WTC11 (cell line): ENCODE measurements at places on chromosomes 4 and X.

GRCh38 chr4:121860121-121860520 lies 10.2 kb downstream of the BBS7 start:
- no peak for DNase-seq

DNA sequence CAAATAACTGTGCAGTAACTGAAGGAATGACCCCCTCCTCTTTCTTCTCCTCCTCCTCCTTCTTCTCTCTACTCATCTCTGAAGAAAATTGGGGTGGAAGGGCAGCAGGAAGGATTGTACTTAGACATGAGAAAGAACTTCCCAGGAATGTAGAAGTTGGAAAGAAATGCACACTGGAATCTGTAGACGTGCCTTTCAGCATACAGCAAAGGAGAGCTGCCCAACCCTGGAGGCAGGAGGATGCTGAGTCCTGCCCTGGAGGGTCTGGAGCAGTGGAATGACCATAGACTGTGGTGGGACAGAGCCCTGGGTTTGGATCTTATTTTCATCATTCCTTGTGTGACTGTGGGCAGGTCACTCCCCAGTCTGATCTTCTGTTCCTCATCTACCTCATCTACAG lies 80.1 kb downstream of the PJA1 start:
- no peak for DNase-seq

DNA sequence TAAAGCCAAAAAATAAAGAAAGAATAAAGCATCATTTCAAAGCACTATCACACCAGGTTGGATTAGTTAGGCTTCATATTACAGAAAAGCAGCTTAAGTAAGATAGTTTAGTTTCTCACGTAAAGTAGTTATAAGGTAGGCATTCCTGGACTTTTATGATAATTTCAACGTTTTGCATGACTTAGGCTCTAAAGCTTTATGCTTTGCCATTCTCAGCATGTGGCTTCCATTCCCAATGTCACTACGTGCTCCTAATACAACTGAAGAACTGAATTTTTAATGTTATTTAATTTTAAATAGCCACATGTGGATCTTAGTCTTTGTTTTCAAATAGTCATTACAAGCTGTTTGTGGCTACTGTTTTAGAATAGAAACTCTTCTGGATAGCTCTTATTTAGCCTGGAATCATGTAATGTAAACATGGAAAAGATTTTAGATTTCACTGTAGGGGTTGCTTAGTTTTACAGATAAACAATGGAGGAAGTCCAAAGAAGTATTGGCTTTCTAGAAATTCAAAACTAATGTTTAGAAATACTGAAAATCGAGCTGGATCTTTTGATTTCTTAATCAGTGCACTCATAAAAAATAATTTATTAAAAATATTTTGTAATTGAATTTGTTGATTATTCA lies 710.0 kb downstream of the IL1RAPL1 start:
- no peak for DNase-seq

DNA sequence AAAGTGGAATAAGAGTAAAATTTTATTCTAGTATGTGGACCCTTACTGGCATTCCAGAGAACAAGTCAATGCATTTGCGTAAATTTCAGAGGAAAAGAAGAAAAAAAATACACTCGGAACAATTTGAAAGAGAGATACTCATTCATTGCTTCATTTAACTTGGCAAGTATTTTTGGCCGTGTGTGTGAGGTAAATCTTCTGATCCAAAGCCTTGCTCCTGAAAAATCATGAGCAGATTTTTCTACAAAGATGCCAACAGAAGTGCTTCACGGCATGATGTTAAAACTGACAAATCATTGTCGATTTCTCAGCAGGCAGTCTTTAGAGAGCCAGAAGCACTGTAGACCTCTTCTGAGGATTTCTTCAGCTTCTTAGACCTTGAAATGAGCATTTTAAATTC lies 194.0 kb downstream of the COX18 start:
- no peak for DNase-seq

- no peak for DNase-seq
Measured at GRCh38 chr4:105990933-105991332, 95.7 kb downstream of the NPNT start.

DNA sequence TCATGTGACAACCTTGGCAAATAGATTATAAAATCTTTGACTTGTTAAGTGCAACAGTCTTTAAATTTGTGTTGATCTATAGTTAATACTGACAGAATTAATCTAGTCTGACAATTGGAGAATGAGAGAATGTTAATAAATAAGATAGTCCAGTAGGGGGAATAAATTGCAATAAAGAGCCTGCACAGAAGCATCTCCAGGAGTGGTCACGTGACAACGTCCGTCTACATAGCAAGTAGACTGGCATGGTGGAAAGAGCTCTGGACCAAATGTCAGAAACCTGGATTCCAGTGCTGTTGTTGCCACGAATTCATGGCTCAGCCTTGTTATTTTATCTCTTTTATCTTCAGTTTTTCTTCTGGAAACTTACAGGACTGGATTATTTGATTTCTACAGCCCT lies 436.5 kb downstream of the RAB28 start:
- DNase-seq: no peak

GRCh38 chr4:155383541-155383940 lies 6.8 kb upstream of the MAP9 start:
- no peak for DNase-seq

- DNase-seq: no peak
Measured at GRCh38 chrX:152899874-152900719, 2.2 kb downstream of the ZNF185 start.

- DNase-seq: no peak
Measured at GRCh38 chr4:41652971-41653370, 95.6 kb downstream of the PHOX2B start.

DNA sequence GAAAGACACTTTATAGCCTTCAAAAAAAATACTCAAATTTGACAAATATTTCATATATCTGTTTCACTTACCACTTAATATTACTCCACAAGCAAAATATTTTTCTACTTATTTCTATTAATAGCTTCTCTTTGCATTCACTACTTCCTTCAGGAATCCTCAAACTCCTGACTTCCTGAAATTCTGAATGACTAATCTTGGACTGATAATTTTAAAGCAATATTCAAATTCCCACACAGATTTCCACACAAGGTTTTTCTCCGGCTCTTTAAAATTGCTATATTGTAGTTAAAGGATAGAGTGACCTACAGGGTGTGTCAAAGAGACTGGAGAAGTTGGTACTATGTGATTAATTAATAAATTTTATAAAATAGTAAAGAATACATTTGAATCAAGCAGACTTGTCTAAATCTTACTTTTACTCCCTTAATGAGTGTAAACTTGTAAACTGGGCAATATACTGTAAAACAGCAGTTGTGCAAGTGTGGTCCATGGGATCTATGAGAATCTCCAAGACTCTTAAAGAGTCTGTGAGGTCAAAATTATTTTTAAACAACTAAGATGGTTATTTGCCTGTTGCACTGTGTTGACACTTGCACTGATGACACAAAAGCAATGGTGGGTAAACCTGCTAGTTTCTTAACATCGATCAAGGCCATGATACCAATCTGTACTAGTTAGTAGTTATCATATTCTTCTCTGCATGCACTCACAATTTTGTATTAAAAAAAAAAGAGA lies 44.5 kb downstream of the ANKRD17 start:
- DNase-seq: no peak

GRCh38 chrX:150846130-150846529 lies 52.3 kb downstream of the CD99L2 start:
- DNase-seq: no peak

GRCh38 chr4:121451310-121451709 lies 70.5 kb upstream of the QRFPR start:
- no peak for DNase-seq

DNA sequence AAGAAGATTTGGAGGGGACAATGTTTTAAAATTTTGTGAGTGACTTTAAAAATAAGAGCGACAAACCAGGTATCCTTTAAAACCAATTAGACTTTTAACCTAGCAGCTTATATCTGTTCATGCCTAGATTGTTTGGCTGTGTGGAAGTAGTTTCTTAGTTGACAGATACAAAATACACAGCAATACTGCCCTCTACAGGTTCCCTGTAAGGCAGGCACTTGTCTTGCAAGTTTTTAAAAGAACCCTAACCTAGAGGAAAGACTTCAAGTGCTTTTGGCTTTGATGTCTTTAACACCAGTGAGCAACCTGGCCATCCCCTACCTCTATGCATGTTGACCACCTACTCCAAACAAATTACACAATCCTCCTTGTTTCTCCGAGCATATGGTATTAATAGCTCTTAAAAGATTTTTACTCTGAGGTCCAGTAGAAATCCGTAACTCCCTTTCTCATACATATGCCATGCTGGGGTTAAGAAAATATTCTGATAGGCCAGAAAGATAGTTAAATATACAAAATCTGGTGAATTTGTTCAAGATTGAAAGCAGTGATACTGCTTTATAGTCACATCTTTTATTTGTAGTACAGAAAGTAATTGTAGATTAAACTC lies 273.0 kb downstream of the ARHGAP24 start:
- peak; percentile 19 for DNase-seq

DNA sequence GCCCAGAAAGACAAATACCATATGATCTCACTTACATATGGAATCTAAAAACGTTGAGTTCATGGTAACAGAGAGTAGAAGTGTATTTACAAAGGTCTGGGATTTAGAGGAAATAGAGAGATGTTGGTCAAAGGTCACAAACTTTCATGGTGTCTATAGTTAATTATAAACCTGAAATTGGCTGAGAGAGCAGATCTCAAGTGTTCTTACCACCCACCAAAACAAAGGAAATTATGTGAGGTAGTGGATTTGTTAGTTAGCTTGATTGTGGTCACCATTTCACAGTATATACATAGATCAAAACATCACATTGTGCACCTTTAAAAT lies 186.8 kb downstream of the NWD2 start:
- no peak for DNase-seq

DNA sequence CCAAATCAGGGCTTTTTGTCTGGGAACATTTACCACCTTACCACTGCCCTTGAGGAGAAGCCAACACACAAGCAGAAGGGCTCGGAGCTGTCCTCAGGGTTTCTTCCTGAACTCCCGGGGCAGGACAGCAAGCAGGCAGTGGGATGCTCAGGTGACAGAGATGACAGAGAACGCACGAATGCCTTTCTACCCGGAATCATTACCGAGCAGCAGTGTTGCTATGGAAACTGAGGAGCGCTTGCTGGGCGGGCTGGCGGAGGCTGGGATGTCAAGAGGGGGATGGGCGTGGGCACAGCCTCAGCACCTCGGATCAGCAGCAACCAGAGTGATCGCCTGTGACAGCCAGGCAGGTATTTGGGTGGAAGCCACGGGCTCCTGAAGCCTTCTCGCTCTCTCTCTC lies 17.8 kb downstream of the SSR4 start:
- no peak for DNase-seq

DNA sequence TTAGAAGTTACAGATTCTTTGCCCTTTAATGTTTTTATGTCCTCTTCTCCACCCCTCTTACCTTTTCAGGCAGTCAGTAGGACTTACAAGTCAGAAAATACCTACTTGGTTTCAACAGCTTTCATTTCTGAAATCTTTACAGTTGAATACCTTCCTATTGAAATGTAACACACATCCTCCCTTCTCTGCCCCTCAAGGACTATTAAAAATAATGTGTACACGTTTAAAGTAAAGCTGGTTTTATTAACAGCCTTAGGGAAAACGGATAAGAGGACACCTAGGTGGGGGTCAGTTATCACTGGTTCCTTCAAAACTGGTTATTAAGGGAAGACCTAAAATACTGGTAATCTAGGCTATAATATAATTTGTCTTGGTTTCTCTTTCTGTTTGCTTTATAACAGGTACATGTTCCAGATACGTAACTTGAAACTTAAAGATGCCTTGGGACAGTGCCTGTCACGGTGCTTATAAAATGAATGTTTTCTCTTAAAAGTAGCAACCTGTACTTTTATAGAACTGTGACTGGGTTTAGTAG lies 1.8 kb downstream of the CCSER1 start:
- no peak for DNase-seq

DNA sequence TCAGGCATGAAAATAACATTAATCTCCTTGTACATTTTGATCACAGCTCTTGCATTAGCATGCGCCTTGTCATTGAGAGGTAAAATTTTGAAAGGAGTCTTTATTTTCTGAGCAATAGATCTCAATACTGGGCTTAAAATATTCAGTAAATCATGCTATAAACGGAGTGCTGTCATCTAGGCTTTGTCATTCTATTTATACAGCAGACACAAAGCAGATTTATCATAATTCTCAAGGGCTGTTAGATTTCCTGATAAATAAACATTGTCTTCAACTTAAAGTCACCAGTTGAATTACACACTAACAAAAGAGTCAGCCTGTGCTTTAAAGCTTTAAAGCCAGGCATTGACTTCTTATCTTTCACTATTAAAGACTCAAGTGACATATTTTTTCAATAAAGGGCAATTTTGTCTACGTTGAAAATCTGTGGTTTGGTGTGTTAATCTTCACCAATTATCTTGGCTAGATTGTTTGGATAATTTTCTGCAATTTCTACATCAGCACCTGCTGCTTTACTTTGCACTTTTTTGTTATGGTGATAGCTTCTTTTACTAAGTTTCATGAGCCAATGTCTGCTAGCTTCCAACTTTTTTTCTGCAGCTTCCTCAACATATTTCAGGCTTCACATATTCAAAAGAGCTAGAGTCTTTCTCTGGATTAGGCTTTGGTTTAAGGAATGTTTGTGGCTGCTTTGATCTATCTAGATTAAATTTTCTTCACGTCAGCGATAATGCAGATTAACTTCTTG lies 27.9 kb upstream of the UGT2B4 start:
- DNase-seq: no peak

- peak; percentile 59 for DNase-seq
Measured at GRCh38 chr4:184347251-184348239, 126.8 kb downstream of the IRF2 start.
